HuH-7.5 (cell line): ENCODE measurements at places on chromosomes 1 and 21.

- no peak for DNase-seq
Measured at GRCh38 chr1:246271516-246271915, 235.6 kb downstream of the SMYD3 start.

DNA sequence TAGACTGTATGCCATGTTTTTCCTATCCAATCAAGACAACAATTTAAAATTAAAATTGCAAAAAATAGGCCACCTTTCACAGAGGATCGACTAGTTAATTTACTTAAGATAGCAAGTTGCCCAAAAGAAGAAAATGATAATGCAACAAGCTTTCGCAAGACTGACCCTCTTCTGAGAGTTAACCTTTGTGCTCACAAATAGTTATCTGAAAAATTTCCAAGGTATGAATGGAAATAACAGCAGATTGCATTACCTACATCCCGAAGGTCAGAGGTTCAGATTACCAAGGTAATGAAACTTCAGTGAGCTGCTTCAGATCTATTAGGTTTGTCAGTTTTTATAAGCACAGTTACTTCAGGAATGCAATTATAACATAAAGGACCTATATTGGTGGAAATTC is 298.0 kb downstream of the KCTD3 start:
- DNase-seq = peak; percentile 14

- no peak for DNase-seq
Measured at GRCh38 chr1:167878372-167879160, 35.4 kb downstream of the ADCY10 start.

- DNase-seq = no peak
Measured at GRCh38 chr1:5447503-5447960, 544.7 kb downstream of the NPHP4 start.

- DNase-seq = no peak
Measured at GRCh38 chr1:223711173-223711572, 1.2 kb upstream of the CAPN2 start.
